ENCODE measurements at places on chromosomes 6 and 20.

DNA sequence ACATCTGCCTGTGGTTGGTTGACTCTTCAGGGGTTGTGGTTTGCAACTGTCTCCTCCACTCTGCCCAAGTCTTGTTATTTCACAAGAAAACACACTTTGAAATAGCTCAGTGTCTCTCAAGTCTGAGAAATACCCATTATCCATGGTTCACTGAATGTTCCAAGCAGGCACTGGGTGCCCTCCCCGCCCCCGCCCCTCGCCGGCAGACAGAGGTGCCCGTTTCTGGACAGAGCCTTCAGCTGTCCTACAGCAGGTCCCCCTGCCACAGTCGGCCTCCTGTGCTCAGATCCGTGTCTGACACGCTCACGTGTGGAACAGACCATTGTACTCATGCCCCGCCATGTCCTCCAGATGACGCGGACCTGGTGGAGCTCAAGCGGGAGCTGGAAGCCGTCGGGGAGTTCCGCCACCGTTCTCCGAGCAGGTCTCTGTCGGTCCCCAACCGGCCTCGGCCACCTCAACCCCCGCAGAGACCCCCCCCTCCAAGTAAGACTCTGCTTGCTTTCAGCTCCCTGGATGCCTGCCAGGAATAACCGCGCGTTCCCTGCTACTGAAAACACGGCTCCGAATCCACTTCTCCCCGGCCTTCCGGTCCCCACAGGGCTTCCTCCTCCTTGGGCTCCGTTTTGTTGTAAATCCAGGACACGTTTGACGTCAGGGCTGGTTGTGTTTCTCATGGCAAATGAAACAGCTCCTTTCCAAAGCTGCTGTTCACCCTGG lies 81.4 kb downstream of the SERAC1 start:
- DNase-seq: no peak

DNA sequence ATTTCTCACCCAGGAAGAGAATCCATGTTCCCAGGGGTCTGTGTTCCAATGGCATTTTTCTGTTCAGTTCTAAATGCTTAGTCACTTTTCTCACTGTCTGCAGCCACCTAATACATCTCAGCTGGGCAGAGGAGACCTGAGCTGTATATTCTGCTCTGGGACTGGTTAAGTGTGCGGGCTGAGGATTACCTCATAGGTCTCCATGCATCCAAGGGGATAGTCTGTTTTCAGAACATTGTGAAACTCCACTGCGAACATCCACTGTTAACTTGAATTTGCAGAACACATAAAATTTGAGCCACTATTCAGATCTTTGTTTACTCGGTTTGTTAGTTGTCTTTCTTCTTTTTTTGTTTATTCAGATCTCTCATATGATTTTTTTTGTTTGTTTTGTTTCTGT lies 947.1 kb downstream of the TFAP2A start:
- DNase-seq: no peak

- peak; percentile 14 for DNase-seq
Observed at GRCh38 chr6:155883741-155884140, 428.1 kb upstream of the NOX3 start.

GRCh38 chr6:69735027-69735426 lies 61.8 kb downstream of the LMBRD1 start:
- no peak for DNase-seq

Measured in foreskin melanocyte (primary cell).